ENCODE measurements at places on chromosomes 4 and X. TPM values are rescaled to one million over a fixed set of nuclear protein-coding genes. Genes with fewer than 3 reads are reported as not detected.

DNA sequence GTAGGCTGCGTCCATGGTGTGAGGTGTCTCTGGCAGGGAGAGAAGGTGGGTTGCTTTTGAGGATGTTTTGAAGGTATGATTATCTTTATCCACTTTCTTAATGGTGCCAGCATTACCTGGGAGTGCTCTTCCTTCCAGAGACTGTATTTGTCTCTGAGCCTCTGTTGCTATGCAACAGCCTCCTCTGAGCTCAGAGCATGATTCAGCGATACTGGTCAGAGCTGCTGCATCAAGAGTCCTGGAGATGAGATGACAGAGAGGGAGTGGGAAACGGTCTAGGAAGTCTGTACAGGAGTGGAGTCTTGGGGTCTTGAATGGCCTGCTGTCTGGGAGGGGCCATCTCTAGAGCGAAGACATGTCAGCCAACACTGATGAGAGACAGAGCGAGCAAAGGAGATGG lies 104.4 kb upstream of the RAB40AL start:
- no peak overlapping the region for H3K27ac ChIP-seq
- no peaks in the 10 kb centered on the region for H3K36me3 ChIP-seq
- no peaks in the 10 kb centered on the region for H3K27me3 ChIP-seq

GRCh38 chr4:138414202-138414601 lies 172.1 kb upstream of the SLC7A11 start:
- no peak overlapping the region for H3K27ac ChIP-seq
- H3K4me3 ChIP-seq: no peak overlapping the region
- DNase-seq: no peak
- no peaks in the 10 kb centered on the region for H3K36me3 ChIP-seq
- H3K4me1 ChIP-seq: no peaks in the 10 kb centered on the region

Gene FGFR3
- total RNA-seq: 0.39 TPM

- no peaks in the 10 kb centered on the region for H3K4me1 ChIP-seq
- H3K4me3 ChIP-seq: no peak overlapping the region
- no peak for DNase-seq
- no peak overlapping the region for H3K27ac ChIP-seq
- no peaks in the 10 kb centered on the region for H3K27me3 ChIP-seq
These were observed 269.7 kb upstream of the PCDH7 start for GRCh38 chr4:30450474-30450873.

DNA sequence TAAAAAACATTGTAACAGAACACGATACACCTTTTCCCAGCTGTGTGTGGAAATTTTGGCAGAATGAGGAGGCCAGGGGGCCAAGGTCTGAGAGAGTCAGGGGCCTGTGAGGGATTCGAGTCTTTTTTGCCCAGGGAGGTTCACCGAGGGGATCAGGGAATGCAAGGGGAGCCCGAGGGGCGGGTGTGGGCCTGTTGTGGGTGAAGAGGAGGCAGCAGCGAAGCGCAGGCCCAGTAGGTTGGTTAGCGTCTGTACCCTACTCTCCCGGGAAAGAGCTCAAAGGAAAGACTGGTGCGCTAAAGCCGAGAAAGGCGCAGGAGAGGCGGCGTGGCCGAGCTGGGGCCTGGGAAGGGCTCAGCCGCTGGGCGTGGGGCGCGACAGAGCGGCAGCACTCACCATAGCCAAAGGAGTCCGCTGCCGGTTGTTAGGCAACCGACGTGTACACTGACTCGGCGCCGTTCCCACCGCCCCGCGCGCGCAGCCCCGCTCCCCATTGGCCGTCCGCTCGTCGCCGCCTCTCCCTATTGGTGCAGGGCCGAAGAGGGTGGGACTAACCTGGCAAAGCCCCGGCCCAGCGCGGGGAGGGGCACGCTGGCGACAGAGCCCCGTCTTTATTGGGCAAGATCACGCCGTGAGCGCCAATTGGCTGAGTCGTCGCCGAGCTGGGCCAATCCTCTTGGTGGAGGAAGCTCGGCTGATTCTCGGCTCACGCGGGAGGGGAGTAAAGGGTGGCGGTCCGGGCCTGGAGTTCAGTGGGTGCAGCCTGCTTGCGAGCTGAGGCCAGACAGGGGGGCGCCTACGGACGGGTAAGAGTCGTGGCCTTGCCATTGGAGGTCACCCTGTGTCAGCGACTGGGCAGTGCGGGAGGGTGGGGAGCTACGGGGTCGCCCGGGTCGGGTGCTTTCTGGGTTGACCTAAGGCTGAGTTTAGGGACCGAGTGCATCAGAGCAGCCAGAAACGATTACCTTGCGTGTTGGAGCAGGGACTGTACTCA lies at the start of the genes CETN2 and NSDHL:
CETN2 (minus strand) TSS at position 446 of the 994 bp plus-strand sequence; CDS start at position 399, 47 bp downstream.
NSDHL (plus strand) TSS at position 752 of the 994 bp plus-strand sequence. CDS start 15,262 bp downstream, outside the sequence.
- peak; percentile 91 for DNase-seq
- peak within 1 kb of the TSS; percentile 94 for H3K4me3 ChIP-seq
- H3K36me3 ChIP-seq: peaks cover 12% of the 10 kb centered on the region
- no peaks in the 10 kb centered on the region for H3K27me3 ChIP-seq
- H3K4me1 ChIP-seq: peaks cover 19% of the 10 kb centered on the region

Gene TET2
- total RNA-seq: 28.7 TPM

GRCh38 chr4:57158221-57158620 lies 48.0 kb upstream of the IGFBP7 start:
- H3K27me3 ChIP-seq: peaks cover 7% of the 10 kb centered on the region
- no peaks in the 10 kb centered on the region for H3K36me3 ChIP-seq
- H3K4me1 ChIP-seq: peaks cover 3% of the 10 kb centered on the region
- DNase-seq: no peak
- H3K4me3 ChIP-seq: no peak overlapping the region

DNA sequence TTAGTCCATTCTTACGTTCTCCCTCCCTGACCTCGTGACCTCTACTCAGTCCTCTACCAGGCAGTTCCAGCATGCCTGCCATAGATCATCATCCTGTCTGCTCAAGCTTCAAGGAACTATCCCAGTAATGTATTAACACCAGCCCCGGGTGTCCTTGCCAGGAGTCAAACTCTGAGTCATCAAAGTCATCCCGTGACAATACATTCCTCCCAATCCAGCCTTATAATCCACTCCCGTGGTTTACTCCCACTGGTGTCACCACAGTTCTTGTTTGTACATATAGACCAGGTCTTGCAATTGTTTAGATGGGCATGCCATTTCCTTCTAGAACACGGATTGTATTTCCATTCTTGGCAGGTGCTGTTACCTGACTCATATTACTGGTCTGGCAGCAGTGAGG lies 68.7 kb upstream of the TAB3 start:
- no peaks in the 10 kb centered on the region for H3K4me1 ChIP-seq
- H3K27ac ChIP-seq: no peak overlapping the region
- H3K4me3 ChIP-seq: no peak overlapping the region
- DNase-seq: no peak
- no peaks in the 10 kb centered on the region for H3K27me3 ChIP-seq

GRCh38 chr4:142846108-142846728 lies at the start of gene INPP4B:
INPP4B (minus strand) TSS chr4:142846301.
- peaks cover 18% of the 10 kb centered on the region for H3K4me1 ChIP-seq
- no peaks in the 10 kb centered on the region for H3K36me3 ChIP-seq
- H3K4me3 ChIP-seq: peak within 1 kb of the TSS; percentile 89
- peaks cover 21% of the 10 kb centered on the region for H3K27me3 ChIP-seq

DNA sequence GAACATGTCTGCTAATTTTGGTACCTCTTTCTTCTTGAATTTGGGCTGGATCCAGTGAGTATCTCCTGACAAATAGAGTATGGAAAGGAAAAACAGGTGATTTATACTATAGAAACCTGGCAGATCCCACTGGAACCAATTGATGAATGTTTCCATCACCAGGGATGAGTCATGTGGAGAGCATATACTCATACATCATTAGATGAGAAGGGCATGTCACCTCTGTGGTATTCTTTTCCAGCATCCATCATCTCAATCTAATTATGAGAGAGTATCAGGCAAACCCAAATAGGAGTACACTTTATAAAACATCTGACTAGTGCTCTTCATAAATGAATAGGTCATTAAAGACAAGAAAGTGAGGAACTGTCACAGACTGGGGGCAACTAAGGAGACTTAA lies 90.7 kb downstream of the CLDN22 start:
- no peaks in the 10 kb centered on the region for H3K4me1 ChIP-seq
- no peak for DNase-seq
- H3K27me3 ChIP-seq: peaks cover 3% of the 10 kb centered on the region

DNA sequence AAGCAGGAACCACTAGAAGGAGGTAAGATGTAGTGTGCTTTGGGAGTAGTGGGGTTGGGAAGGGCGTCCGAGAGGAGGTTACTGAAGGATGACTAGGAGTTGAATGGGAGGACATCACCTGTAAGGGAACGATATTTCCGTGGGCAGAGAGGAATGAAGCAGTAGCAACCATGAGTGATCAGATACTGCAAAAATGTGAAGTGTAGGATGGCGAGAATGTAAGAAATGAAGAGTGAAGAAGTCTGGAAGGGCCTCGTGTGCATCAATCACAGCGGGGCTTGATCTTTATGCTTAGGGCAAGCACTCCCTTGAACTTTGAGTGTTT lies 594 bp downstream of the MSMO1 start:
- peaks cover 45% of the 10 kb centered on the region for H3K4me1 ChIP-seq
- H3K4me3 ChIP-seq: no peak overlapping the region
- H3K36me3 ChIP-seq: peaks cover 32% of the 10 kb centered on the region
- H3K27me3 ChIP-seq: no peaks in the 10 kb centered on the region

Gene SPANXA1
- not detected for total RNA-seq

Gene ASMT
- not detected for total RNA-seq

DNA sequence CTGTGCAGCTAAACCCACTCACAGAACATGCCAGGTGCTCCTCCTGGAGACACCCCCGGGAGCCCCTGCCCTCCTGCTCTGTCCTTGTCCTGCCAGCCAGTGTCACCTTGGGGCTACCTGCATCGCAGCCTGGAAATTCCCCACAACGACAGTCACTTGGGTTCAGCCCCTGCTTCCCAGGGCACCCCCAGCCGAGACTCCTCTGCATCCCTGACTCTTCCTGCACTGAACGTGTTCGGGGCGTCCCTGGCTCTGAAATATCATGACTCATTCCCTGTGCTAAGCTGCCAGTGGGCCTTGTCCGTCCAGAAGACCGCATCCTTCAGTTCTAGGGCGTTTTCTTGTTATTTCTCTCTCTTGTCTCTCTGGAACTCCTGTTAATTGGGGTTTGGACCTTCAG lies 5.8 kb downstream of the CFAP99 start:
- H3K4me1 ChIP-seq: peaks cover 7% of the 10 kb centered on the region
- no peaks in the 10 kb centered on the region for H3K36me3 ChIP-seq
- H3K27me3 ChIP-seq: peaks cover 35% of the 10 kb centered on the region
- H3K4me3 ChIP-seq: no peak overlapping the region
- no peak for DNase-seq

- H3K4me1 ChIP-seq: no peaks in the 10 kb centered on the region
- no peak overlapping the region for H3K27ac ChIP-seq
- no peaks in the 10 kb centered on the region for H3K36me3 ChIP-seq
These were observed 106.0 kb upstream of the AR start for GRCh38 chrX:67437821-67438220.

GRCh38 chrX:30538271-30538670 lies 39.3 kb downstream of the TASL start:
- no peak overlapping the region for H3K27ac ChIP-seq
- no peaks in the 10 kb centered on the region for H3K4me1 ChIP-seq
- no peak overlapping the region for H3K4me3 ChIP-seq
- peaks cover 7% of the 10 kb centered on the region for H3K27me3 ChIP-seq

Gene FMR1NB
- total RNA-seq: not detected

- H3K27me3 ChIP-seq: no peaks in the 10 kb centered on the region
- no peak overlapping the region for H3K27ac ChIP-seq
- no peak overlapping the region for H3K4me3 ChIP-seq
- H3K4me1 ChIP-seq: no peaks in the 10 kb centered on the region
- no peaks in the 10 kb centered on the region for H3K36me3 ChIP-seq
These were observed 114.6 kb downstream of the TBCK start for GRCh38 chr4:106201373-106201772.

DNA sequence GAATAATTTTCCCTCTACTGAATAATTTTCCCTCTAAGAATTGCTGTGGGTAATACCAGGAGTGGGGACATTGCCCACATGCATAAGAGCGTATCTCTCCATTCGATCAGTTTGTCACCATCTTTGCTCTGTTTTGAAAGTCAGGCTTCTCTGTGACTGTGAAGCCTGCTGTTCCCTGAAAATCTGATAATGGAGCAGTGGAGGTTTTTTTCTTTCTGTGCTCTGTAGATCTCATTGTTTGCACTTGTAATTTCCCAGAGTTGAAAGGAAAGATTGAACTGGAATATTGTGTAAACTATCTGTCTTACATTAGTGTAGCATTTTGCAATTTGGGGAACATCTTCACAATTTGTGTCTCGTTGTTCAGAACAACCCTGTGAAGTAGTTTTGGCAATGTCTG lies 4.3 kb downstream of the ZXDB start:
- no peak for DNase-seq
- H3K4me3 ChIP-seq: peak overlapping the region; percentile 75
- H3K27me3 ChIP-seq: no peaks in the 10 kb centered on the region
- peaks cover 18% of the 10 kb centered on the region for H3K36me3 ChIP-seq

Gene TLR10
- not detected for total RNA-seq

Gene ARAF
- 75.9 TPM for total RNA-seq

- DNase-seq: no peak
- peaks cover 9% of the 10 kb centered on the region for H3K27me3 ChIP-seq
- H3K27ac ChIP-seq: peak overlapping the region; percentile 45
- no peak overlapping the region for H3K4me3 ChIP-seq
These were observed 90.5 kb upstream of the ZNF827 start for GRCh38 chr4:146029147-146029546.

GRCh38 chr4:131547506-131547981 lies 1601.5 kb upstream of the PCDH10 start:
- H3K27me3 ChIP-seq: no peaks in the 10 kb centered on the region
- no peaks in the 10 kb centered on the region for H3K36me3 ChIP-seq
- H3K4me3 ChIP-seq: no peak overlapping the region
- no peak for DNase-seq
- no peak overlapping the region for H3K27ac ChIP-seq

DNA sequence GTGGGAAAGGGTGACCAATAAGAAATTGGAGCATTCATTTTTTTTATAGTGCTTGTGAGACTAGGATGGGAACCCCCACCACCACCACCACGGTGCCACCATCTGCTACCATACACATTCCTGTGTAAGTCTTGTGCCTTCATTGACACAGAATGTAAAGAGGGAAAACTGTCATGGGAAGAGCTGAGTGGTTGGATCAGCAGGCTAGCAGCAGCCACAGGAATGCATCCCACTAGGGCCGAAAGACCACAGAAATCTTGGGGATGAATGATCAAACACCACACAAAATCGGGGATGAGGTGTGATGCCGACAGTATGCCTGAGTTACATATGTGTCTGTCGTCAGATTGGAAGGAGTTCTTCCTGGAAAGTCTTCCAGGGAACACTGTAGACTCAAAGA lies 69.2 kb downstream of the SRPX start:
- H3K27me3 ChIP-seq: peaks cover 4% of the 10 kb centered on the region
- H3K27ac ChIP-seq: no peak overlapping the region
- H3K36me3 ChIP-seq: no peaks in the 10 kb centered on the region

DNA sequence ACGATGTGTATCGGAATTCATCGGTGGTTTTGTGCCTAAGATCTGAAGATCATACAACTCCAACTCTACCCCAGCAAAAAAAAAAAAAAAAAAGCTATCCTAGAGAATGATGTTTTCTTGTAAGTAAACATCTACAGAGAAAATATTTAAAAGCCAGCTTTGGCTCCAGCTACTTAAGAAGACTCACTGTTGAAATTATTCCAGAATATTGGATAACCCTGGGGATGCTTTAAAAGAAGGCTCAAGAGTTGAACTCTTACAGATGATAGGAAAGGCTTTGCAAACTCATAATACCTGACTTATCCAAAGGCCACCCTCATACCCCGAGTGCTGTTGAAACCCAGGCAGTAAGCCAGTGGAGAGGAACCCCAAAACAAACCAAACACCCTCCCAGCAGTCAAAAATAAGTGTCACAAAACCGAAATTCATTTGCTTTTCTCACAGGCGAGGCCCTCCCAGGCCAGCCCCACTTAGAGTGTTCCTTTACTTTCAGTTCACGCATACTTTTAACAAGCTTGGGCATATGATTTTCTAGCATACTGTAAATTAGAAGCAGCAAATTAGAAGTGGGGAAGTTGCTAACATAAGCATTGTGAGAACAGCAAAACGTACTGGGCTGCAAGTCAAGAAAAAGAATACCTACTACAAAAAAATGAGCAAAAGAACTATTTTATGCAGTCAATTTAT lies 2.7 kb upstream of the AMELX start:
- no peaks in the 10 kb centered on the region for H3K36me3 ChIP-seq
- H3K4me1 ChIP-seq: no peaks in the 10 kb centered on the region
- no peaks in the 10 kb centered on the region for H3K27me3 ChIP-seq
- DNase-seq: no peak

Gene RHOXF1
- not detected for total RNA-seq

Data from activated T-helper 1 cell treated with anti-CD3 and anti-CD28 coated beads, Interleukin-12 subunit alpha, Interleukin-12 subunit beta, Interleukin-2, Interleukin-4 antibody, amounts not matched to agents 30 ng/mL and 10 ng/mL and 1 ng/mL, durations not matched to agents 14 hours and 24 hours and 36 hours (primary cell).